ENCODE measurements at places on chromosomes 2 and 18.

DNA sequence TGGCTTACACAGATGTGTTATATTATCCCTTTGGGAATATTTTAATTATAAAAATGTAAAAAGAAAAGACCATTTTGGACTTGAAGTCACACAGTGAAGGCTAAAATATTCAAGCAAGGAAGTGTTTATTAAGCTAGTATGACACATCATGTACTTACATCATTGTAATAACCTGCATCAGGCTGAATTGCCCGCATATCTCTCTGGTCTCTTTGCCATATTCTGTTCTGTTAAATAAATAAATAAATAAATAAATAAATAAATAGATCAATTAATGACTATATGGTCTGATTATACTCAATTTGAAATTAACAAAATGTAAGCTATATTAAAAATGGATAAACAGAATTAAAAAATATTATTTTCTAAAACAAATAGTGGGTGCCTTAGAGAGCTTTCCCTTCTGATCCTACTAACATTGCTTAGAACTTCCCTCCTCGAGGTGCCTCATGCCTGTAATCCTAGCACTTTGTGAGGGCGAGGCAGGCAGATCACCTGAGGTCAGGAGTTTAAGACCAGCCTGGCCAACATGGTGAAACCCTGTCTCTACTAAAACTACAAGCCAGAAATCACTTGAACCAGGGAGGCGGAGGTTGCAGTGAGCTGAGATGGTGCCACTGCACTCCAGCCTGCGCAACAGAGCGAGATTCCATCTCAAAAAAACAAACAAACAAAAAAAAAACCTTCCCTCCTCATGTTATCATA, 42.0 kb downstream of the WDR33 start:
- DNase-seq: no peak

GRCh38 chr2:99198103-99198841, 17.3 kb downstream of the MRPL30 start:
- no peak for DNase-seq

GRCh38 chr2:232327105-232328031, 51.2 kb upstream of the ALPP start:
- DNase-seq: no peak

DNA sequence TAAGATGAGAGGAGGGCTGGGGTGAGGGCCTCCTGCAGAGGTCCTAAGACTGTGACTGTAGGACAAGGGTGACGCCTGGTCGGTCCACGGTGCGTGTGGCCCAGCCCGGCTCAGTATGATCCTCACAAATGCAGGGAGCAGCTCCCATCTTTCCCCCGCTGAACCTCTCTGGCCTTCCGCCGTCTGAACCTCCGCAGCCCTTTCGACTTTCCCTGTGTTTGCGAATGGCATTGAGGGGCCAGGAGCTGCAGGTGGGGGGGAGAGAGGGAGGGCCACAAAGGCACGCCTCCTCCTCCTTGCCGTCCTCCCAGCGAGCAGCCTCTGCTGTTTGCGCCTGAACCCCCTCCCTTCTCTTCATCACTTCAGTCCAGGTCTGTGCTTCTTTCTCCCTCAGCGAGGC, 68.6 kb upstream of the PXDN start:
- no peak for DNase-seq

GRCh38 chr2:134253117-134253704, 661 bp upstream of the MGAT5 start:
- no peak for DNase-seq

- no peak for DNase-seq
These were observed 6.0 kb downstream of the ITM2C start for GRCh38 chr2:230870544-230871360.
